ENCODE measurements at places on chromosomes 16 and 17.
A peak's percentile ranks its signal among the peaks of the same experiment; 100 is the strongest.

- DNase-seq = no peak
Observed at GRCh38 chr16:58128181-58128631, 975 bp downstream of the CFAP20 start.

- no peak for DNase-seq
Observed at GRCh38 chr16:75702242-75702641, 981 bp upstream of the DUXB start.

GRCh38 chr17:38587203-38587602 lies 18.5 kb downstream of the SRCIN1 start:
- no peak for DNase-seq

DNA sequence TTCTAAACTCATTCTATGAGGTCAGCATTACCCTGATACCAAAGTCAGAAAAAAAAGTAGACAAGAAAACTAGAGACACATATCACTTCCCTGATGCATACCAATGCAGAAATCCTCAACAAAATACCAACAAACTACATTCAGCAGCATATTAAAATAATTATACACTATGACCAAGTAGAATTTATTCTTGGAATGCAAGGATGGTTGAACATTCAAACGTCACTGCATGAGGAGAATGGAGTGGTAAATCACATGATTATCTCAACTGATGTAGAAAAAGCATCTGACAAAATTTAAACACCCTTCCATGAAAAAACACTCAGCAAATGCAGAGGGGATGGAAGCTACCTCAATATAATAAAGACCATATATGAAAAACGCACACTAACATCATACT lies 155.0 kb upstream of the KCNJ18 start:
- DNase-seq = no peak

DNA sequence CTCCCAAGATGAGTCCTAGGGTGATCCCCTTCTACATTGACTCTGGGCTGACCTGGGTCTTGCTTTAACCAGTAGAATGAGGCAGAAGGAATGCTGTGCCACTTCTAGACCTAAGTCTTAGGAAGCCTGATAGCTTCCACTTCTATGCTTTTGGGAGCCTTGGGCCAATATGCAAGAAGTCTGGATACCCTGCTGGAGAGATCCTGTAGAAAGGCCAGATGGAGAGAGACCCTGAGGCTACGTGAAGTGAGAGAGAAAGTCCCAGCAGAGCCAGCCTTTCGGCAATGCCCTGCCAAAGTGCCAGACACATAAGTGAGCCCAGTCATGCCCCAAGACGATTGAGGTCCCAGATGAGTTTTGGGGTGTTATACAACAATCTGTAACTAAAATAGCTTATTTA lies 1.7 kb downstream of the KRT222 start:
- no peak for DNase-seq

GRCh38 chr17:51445946-51446345 lies 185.6 kb downstream of the UTP18 start:
- DNase-seq = no peak

- DNase-seq = no peak
Observed at GRCh38 chr17:72414967-72415853, 294.4 kb downstream of the SOX9 start.

- DNase-seq = no peak
Observed at GRCh38 chr17:64377769-64378282, 12.8 kb downstream of the PECAM1 start.

DNA sequence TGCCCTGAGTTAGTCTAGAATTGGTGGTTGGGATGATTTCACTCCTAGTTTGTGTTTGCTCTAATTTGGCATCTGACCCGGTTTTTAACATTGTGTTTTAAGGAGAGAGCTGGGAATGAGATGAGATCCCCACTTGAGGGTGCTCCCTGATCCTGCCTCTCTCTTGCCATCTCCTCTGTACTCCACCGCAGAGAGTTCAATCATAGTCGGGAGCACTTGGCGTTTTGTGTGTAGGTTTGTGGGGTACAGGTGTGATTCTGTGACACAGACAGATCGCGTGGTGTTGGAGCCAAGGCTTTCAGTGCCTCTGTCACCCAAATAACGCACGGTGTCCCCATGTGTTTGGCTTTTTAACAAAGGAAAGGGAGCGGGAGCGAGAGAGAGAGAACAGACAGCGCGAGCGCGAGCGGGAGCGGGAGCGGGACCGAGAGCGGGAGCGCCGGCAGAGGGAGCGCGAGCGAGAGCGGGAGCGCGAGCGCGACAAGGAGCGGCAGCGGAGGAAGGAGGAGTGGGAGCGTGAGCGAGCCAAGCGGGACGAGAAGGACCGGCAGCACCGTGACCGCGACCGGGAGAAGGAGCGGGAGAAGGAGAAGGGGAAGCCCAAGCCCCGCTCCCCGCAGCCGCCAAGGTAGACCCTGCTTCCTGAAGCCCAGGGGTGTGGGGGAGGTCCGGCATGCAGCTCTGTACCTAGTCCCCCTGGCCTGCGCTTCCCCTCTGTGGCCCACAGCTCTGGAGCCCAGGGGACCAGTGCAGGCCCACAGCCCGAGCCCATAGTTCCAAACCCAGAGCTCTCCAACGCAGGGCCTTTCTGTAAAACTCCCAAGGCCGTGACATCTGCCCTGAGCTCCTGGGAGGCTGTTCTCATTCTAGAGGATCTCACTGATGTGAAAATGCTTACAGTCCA lies 27.2 kb upstream of the IL17C start:
- DNase-seq = no peak

DNA sequence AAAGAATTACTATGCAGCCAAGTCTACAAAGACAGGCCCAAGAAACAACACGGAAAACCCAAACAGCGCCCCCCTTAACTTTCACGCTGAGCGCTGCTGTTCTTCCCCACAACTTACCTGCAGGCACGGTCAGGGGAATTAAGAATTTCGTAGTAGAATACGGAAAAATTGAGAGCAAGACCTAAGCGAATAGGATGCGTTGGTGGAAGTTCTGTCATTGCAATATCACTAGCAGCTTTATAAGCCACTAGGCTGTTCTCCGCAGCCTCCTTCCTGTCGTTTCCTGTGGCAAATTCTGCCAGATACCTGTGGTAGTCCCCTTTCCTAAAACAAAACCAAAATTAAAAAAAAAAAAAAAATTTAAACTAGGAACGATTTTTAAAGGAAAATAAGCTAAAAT lies 39.0 kb downstream of the YWHAE start:
- DNase-seq = peak; percentile 20

GRCh38 chr16:68246121-68246520 lies 948 bp downstream of the PLA2G15 start:
- DNase-seq = no peak

DNA sequence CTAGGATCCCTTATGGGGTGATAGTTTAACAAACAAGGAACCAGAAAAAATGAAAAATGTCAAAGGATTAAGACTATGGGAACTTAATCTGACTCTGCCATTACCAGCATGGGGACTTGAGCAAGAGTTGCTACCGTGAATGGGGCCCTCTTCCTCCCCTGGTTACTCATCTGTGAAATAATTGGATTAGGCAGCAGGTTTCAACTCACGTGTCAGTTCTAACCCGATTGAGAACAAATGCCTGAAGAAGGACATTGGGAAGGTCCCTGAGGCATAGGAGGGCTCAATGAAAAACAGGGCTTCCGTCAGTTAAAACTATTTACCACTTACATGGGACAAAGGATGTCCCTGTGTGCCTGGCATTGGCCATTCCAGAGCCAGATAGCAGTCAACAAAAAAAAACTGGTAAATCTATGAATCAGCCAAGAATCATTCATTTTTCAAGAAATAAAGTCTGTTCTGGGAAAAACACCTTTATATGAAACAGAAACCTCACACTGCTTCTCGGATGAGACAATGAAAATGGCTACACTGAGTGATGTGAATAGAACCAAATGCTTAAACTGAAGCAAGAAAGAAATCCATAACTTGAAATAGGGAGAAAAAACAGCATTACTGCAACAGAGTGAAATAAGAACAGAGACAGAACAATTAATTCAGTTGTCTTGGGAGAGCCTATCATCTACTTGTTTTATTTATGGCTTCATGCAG lies 104.3 kb downstream of the ADAMTS18 start:
- no peak for DNase-seq

GRCh38 chr16:67259705-67260104 lies 10.9 kb downstream of the SLC9A5 start:
- no peak for DNase-seq

DNA sequence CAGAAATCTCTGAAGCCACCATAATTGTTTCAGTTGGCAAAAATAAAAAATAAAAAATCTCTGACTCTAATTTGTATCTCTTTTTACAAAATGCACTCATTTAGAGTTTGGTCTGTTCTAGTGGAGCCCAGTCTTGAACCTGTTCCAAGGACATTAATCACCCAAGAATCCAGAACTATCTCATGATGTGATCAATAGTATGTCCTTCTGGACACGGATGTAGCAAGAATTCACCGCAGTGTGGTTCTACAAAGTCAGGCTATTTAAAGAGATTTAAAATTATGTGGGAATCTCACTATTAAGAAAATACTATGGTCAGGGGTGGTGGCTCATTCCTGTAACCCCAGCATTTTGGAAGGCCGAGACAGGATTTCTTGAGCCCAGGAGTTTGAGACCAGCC lies 21.8 kb upstream of the ANKFN1 start:
- no peak for DNase-seq

- no peak for DNase-seq
Observed at GRCh38 chr17:40312893-40313667, 4.1 kb downstream of the RARA start.

DNA sequence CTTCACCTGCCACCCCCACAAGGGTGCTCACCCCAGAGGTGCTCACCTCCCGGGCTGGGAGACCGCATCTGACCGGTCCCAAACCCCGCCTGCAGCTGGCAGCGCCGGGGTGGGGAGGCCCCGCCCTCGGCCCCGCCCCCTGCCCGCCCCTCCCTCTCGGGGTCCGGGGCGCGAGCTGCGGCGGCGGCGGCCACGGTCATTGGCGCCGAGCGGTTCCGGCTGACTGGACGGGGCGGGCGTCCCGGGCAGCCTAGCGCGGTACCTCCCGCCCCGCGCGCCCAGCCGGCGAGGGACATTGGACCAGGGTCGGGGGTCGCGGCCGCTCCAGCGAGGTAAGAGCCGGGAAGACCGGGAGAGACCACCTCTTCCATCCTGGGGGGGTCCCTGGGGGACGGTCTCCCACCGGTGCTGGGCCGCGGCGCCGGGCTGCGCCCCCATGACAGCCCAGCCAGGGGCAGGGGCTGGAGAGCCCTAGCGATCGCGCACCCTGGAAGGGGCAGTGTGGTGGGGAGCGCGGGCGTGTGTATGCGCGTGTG lies at the start of gene CACNG5:
TSS of gene CACNG5 (plus strand) at position 199 of the 536 bp plus-strand sequence. CDS start 42,216 bp downstream, outside the sequence.
- no peak for DNase-seq

DNA sequence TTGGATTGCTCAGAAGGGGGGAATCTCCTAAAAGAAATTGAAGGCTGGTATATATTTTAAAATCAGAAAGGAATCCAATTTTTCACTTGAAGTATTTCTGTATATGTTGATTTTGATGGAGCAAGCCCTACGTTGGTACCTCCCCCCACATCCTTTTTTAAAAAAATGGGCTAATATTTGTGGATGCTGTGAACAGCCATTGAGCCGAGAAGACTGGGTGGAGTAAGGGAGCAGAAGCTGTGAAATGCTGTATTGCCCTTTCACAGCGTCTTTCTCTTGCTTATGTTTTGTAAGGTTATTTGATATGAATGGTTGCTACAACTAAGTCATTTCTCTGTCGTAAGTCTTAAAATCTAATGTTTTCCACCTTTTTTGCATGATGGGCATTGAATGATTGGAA lies 2.3 kb downstream of the PAFAH1B1 start:
- DNase-seq = no peak

DNA sequence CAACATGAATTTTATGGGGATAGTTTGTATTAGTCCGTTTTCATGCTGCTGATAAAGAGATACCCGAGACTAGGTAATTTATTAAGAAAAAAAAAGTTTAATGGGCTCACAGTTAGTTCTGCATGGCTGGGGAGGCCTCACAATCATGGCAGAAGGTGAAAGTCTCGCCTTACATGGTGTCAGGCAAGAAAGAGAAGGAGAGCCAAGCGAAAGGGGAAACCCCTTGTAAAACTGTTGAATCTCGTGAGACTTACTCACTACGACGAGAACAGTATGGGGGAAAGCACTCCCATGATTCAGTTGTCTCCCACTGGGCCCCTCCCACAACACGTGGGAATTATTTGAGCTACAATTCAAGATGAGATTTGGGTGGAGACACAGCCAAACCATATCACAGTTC lies 181.5 kb downstream of the PRKCA start:
- no peak for DNase-seq

DNA sequence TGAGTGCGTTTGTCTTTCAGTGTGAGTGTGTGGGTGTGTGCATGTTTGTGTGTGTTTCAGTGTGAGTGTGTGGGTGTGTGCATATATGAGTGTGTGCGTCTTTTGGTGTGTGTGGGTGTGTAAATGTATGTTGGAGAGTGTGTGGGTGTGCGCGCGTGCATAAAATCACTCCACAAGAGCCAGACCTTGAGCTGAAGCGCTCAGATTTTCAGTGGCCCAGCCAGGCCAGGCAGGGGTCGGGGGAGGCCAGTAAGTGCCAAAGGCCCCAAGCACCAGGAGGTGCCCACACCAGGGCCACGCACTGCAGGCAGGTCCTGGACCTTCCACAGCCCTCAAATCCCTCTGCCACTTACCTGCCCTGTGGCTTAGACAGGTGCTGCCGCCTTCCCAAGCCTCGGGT lies 184.0 kb downstream of the SOX9 start:
- no peak for DNase-seq

DNA sequence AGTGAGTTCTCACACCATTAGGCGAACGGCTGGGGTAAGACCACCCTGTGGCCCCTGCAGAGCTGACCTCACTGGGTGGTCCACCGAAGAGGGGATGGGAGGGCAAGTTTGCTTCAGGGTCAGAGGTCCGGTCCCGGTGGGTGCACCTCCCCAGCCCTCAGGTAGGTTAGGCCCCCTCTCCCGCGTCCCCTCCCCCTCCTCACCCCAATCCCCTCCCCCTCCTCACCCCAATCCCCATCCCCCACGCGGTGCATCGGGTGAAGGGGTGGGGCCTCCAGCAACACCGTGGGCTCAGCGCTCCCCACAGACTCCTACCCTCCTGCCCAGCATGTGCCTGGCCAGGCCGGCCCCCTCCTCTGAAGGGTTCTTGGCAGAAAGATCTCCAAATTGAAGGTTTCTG lies 13.4 kb downstream of the MCRIP1 start:
- DNase-seq = no peak

DNA sequence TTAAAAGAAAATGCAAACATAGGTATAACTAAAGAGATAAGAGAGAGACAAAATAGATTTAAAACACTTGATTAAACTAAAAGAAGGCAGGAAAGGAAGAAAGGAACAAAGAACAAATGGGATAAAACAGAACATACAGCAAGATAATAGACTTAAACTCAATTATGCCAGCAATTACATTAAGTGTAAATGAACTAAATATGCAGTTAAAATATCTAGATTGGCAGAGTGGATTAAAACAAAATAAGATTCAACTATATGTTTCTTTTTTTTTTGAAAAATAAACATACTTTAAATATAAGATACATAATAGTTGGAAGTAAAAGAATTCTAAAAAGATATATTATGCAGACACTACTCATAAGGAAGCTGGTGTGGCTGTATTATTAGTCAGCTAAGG lies 9.7 kb upstream of the CFAP20 start:
- no peak for DNase-seq

- no peak for DNase-seq
Observed at GRCh38 chr17:8466873-8467272, 31.2 kb downstream of the NDEL1 start.

GRCh38 chr17:37546302-37546701 lies 56.6 kb downstream of the DUSP14 start:
- DNase-seq = no peak

GRCh38 chr17:30555942-30556341 lies 78.7 kb downstream of the GOSR1 start:
- DNase-seq = no peak

- no peak for DNase-seq
Observed at GRCh38 chr17:66021757-66022156, 170.2 kb downstream of the CEP112 start.

GRCh38 chr17:1865252-1866037 lies 35.6 kb downstream of the RPA1 start:
- DNase-seq = peak; percentile 71

GRCh38 chr17:49523706-49524472 lies 28.8 kb downstream of the NGFR start:
- DNase-seq = no peak

Data from CD4-positive, alpha-beta T cell treated with Interleukin-4 for 4 hours (primary cell).